Glutamatergic neuron (in vitro differentiated cells): ENCODE measurements at places on chromosomes 13 and 19.

DNA sequence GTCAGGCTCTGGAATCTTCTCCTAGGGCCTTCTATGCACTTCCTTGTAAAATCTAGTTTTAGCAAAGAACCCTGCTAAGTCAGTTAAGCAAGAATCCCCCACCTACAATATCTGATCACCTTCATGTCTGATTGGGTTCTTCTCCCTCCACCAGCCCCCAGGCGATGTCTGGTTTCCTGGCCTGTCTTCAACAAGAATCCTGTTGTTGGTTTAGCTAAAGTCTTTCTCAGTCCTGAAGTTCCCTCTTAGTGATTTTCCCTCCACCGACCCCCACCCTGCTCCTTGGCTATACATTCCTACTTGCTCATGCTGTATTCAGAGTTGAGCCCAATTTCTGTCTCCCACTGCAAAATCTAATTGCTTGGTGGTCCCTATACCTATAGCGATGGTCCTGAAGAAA, 35.2 kb upstream of the SLC46A3 start:
- peaks cover 7% of the 10 kb centered on the region for H3K27me3 ChIP-seq
- no peaks in the 10 kb centered on the region for H3K4me1 ChIP-seq
- H3K36me3 ChIP-seq, result peaks cover 16% of the 10 kb centered on the region
- no peak for DNase-seq

- H3K36me3 ChIP-seq, result no peaks in the 10 kb centered on the region
- no peaks in the 10 kb centered on the region for H3K27me3 ChIP-seq
- DNase-seq, result no peak
- H3K27ac ChIP-seq, result no peak overlapping the region
Observed at GRCh38 chr19:29855741-29856500, 44.1 kb downstream of the CCNE1 start.

- H3K4me3 ChIP-seq, result no peak overlapping the region
- no peak overlapping the region for H3K27ac ChIP-seq
- H3K4me1 ChIP-seq, result no peaks in the 10 kb centered on the region
- no peaks in the 10 kb centered on the region for H3K36me3 ChIP-seq
- DNase-seq, result no peak
Observed at GRCh38 chr13:109918179-109918711, 131.9 kb upstream of the IRS2 start.

DNA sequence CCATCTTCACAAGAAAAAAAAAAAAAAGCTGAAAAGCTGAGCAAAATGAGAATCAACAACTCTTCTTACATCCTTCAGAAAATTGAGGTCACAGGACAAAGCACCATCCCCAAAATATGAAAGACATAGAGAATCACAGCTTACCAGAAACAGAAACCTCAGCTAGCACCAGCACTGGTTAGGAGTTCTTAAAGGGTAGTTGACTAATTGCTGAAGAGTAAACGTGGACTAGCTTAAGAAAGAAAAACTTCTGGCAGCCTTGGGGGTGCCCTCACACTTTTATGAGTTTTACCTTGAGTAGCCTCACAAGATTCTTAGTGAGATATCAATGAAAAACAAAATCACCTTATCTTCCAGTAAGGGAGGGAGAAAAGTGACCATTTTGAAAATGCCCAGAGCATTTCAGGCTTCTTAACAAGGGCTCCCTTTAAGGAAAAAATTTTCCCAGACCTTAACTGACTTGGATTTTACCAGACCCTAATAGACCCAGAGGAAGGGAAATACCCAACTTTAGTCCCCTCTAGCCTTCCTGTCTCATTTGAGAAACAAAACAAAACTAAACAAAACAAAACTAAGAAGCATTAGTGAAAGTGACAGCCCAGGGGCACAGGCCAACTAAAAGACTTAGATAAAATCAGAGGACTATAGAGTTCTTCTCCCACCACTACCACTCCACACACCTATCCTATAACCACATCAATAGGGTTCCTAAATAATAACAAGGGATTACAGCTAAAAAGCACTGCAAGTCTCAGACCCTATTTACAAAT, 888.6 kb downstream of the DIAPH3 start:
- no peaks in the 10 kb centered on the region for H3K36me3 ChIP-seq
- H3K4me3 ChIP-seq, result no peak overlapping the region
- H3K27ac ChIP-seq, result no peak overlapping the region
- H3K4me1 ChIP-seq, result no peaks in the 10 kb centered on the region
- H3K27me3 ChIP-seq, result no peaks in the 10 kb centered on the region
- no peak for DNase-seq
